ENCODE measurements at places on chromosomes 13 and 19.
A peak's percentile ranks its signal among the peaks of the same experiment; 100 is the strongest.

- no peak for DNase-seq
Observed at GRCh38 chr13:97366172-97366688, 67.7 kb upstream of the RAP2A start.

DNA sequence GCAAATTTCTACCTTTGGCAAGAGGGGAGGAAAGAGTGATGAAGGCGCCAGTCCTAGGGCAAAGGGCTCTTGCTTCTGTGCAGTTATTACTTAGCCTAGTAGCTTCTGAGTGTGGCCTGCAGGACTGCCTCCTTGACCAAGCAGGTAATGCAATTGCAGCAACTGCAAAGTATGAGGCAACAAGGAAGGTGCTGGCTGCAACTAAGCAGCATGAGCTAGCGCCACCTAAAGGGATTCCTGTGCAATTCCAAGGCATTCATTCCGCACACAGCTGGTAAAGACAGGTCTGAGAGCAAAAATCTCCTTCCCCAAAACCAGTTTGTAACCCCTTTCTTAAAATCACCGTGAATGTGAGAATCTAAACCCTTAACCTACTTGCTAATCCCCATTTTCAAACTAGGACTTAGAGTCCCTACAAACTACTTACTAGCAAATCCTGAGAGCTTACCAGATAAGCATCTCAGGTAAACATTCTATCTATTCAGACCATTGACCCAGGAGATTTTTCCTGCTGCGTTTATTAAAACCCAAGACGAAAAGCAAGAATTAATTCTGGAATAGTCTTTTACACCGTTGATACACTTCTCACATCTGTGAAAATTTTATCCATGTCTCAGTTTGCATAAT lies 62.9 kb downstream of the DCT start:
- DNase-seq: peak; percentile 58

- DNase-seq: no peak
Observed at GRCh38 chr13:46609052-46609451, 56.1 kb downstream of the LRCH1 start.

DNA sequence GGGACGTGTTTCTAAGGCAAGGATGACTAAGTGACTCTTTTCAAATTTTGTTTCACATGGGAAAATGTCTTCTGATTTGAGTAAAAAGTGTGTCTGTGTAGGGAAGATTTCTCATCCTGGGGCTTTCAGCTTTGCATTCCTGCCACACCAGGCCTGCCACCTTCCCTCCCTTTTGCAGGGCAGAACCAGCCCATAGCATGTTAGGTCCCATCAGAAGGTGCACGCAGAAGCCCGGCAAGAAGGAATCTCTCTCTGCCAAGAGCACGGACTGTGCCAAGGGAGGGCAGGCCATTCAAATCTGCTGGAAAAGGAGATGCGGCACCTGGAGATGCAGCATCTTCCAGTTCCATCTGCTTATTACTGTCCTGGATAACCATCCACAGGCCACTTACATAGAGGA lies 212.0 kb downstream of the SLC7A1 start:
- no peak for DNase-seq

DNA sequence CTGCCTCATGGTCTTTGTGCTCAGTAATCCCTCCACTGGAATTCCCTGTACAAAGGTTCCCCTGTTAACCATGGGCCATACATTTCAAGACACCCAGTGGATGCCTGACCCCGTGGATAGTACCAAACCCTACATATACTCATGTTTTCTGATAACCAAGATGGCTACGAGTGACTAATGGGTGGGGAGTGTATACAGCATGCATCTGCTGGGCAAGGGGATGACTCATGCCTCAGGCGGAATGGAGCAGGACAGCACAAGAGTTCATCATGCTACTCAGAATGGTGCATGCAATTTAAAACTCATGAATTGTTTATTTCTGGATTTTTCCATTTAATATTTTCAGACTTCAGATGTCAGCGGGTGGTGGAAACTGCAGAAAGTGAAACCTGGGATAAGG lies 13.3 kb upstream of the FGF9 start:
- DNase-seq: peak; percentile 46

DNA sequence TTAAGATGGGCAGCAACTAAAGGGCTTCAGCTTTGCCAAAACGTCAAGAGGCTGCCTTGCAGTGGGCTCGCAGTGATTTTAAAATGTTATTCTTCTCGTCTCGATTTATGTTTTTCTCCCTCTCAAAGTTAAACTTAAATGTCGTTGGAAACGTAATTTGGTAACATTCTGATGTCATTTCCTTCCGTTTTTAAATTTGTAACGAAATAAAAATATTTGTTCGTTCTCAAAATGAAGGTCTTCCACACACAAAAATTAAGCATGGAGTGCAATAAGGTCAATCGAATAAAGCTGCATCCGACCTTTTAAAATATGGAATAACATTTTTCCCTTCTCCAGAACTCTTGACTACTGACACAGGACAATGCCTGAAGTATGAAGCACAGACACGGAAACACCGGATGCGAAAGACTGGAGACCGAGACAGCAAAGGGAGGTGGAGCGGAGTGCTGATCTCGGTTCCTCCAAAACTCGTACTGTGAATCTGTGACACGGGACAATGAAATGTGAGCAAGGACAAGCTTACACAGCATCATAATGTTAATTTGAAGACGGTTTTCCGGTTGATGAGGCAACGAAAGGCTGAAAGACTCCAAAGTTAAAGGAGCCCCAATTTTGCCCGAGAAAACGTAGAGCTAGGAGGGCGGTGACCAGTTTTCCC lies 850 bp downstream of the MTMR6 start:
- peak; percentile 58 for DNase-seq

DNA sequence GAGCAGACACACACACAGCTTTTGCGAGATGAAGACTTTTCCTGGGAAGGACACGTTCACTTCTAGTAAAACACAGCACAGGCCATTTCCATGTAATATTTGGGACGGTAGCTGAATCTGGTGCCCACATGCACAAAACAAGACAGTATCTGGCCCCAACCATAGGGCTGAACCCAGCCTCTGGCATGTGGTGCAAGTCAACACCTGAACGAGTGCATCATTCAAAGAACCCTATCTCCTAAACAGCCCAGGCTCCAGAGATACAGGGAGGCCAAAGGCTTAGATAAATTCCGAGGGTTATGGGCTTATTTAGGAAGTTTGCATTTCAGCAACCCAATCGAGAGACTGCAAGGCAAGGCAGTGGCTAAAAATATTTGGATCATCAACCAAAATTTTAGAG lies 2.7 kb upstream of the TFDP1 start:
- DNase-seq: no peak

DNA sequence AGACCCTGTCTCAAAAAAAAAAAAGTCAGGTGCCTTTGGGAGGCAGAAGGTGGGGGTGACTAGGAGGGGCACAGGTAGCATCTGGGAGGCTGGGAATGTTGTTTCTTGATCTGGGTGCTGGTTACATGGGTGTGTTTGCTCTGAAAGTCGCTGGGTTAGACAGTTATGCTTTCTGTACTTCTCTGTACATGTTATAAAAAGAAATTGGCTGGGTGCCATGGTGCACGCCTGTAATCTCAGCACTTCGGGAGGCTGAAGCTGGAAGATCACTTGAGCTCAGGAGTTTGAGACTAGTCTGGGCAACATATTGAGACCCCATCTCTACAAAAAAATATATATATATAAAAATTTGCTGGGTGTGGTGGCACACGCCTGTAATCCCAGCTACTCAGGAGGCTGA lies 15.1 kb downstream of the NOSIP start:
- DNase-seq: peak; percentile 50

GRCh38 chr19:34313188-34313587 lies 51.8 kb upstream of the GPI start:
- DNase-seq: peak; percentile 66

DNA sequence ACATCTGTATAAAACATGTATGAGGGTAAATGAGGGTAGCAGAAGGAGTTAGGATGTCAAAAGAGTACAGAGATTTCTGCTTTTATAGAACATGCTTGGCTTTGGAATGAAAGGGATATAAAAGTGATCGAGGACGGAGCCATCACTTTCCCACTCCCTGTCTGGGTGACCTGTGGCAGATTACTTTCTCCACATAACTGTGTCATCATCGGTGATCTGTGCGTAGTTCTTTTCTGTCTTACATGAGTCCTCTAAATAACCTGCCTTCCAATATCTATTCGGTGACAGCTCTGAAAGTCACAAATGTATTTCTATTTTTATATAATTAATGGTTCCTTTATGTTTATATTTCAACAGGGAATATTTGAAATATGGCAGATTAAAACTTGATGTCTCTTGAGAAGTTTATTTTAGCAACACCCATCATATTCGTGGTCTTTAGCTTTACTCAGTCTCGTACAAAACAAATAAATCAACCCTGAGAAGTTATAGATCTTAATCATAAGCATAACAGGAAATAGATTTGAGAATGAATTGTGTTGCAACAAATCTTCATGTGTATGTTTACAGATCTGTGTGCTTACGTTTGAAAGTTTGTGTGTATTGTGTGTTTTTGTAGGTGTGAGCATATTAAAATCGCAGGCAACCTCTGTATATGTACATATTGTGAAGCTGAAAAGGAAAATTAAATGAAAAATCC lies 1094.3 kb downstream of the EFNB2 start:
- peak; percentile 20 for DNase-seq

Data from fibroblast of villous mesenchyme (primary cell).